ENCODE measurements at places on chromosomes 11 and 22. TPM values are rescaled to one million over a fixed set of nuclear protein-coding genes. Genes with fewer than 3 reads are reported as not detected.
A peak's percentile ranks its signal among the peaks of the same experiment; 100 is the strongest.

- H3K4me3 ChIP-seq: no peak overlapping the region
- no peaks in the 10 kb centered on the region for H3K36me3 ChIP-seq
- H3K4me1 ChIP-seq: no peaks in the 10 kb centered on the region
- no peaks in the 10 kb centered on the region for H3K27me3 ChIP-seq
Measured at GRCh38 chr22:34798605-34799004, 267.4 kb upstream of the ISX start.

- H3K36me3 ChIP-seq: no peaks in the 10 kb centered on the region
- no peak for DNase-seq
- H3K27ac ChIP-seq: no peak overlapping the region
Measured at GRCh38 chr22:48268293-48268692, 1505.8 kb downstream of the TBC1D22A start.

DNA sequence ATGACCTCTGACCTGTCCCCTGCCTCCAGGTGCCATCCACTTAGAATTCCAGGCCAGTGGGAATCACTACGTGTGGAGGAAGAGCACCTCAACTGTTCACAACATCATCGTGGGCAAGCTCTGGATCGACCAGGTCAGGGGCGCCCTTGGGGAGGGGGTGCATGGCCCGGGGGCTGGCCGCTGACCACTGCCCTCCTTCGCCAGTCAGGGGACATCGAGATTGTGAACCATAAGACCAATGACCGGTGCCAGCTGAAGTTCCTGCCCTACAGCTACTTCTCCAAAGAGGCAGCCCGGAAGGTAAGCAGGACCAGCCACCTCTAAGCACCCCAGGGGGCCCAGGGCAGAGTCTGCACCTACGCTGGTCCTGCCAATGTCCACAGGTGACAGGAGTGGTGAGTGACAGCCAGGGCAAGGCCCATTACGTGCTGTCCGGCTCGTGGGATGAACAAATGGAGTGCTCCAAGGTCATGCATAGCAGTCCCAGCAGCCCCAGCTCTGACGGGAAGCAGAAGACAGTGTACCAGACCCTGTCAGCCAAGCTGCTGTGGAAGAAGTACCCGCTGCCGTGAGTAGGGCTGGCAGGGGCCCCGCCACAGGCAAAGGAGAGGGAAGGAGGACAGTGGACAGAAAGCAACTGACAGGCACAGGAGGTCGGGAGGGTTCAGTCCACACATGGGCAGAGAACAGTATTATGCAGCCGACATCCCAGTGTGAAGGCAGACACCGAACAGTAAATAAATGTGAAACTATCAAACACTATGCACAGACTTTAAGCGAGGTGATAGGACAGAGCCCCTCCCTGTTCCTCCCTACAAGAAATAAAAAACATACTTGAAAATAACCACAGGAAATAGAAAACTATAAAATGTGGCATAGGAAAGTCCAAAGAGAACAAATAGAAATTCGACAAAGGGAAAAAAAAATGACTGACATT is 74.9 kb downstream of the MORC2 start:
- no peak for DNase-seq
- peak overlapping the region; percentile 57 for H3K27ac ChIP-seq
- no peaks in the 10 kb centered on the region for H3K27me3 ChIP-seq

The C22orf31 gene
- not detected for total RNA-seq

- H3K36me3 ChIP-seq: peaks cover 4% of the 10 kb centered on the region
- no peak overlapping the region for H3K4me3 ChIP-seq
- H3K27me3 ChIP-seq: peaks cover 59% of the 10 kb centered on the region
Measured at GRCh38 chr11:102111011-102111786, 952 bp downstream of the YAP1 start.

DNA sequence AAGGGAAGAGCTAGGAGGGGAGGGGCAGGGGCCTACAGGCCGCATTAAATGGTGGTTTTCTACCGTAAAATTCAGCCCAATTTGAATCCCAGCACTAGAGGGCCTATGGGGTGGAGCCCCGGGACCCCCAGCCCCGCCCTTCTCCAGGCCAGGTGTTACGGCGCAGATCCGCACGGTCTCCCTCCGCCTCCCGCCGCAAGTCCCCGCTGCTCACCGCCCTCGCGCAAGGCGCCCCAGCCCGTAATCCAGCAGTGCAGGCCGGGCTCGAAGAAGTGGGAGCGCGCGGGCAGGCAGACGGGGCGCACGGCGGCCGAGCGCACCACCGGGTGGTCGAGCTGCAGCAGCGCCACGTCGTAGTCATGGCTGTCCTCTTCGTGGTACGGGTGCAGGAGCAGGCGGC is 17.3 kb downstream of the KCTD17 start:
- no peak overlapping the region for H3K27ac ChIP-seq
- DNase-seq: no peak
- H3K4me3 ChIP-seq: no peak overlapping the region
- H3K27me3 ChIP-seq: peaks cover 21% of the 10 kb centered on the region
- H3K4me1 ChIP-seq: peaks cover 2% of the 10 kb centered on the region

- H3K4me3 ChIP-seq: no peak overlapping the region
- DNase-seq: no peak
- no peaks in the 10 kb centered on the region for H3K4me1 ChIP-seq
- H3K27ac ChIP-seq: no peak overlapping the region
Measured at GRCh38 chr11:71406681-71407080, 41.5 kb downstream of the DHCR7 start.

The MMP27 gene
- not detected for total RNA-seq

GRCh38 chr22:43300891-43301676 is 42.1 kb downstream of the SCUBE1 start:
- H3K4me1 ChIP-seq: no peaks in the 10 kb centered on the region
- H3K36me3 ChIP-seq: no peaks in the 10 kb centered on the region
- H3K27ac ChIP-seq: no peak overlapping the region
- H3K4me3 ChIP-seq: no peak overlapping the region

DNA sequence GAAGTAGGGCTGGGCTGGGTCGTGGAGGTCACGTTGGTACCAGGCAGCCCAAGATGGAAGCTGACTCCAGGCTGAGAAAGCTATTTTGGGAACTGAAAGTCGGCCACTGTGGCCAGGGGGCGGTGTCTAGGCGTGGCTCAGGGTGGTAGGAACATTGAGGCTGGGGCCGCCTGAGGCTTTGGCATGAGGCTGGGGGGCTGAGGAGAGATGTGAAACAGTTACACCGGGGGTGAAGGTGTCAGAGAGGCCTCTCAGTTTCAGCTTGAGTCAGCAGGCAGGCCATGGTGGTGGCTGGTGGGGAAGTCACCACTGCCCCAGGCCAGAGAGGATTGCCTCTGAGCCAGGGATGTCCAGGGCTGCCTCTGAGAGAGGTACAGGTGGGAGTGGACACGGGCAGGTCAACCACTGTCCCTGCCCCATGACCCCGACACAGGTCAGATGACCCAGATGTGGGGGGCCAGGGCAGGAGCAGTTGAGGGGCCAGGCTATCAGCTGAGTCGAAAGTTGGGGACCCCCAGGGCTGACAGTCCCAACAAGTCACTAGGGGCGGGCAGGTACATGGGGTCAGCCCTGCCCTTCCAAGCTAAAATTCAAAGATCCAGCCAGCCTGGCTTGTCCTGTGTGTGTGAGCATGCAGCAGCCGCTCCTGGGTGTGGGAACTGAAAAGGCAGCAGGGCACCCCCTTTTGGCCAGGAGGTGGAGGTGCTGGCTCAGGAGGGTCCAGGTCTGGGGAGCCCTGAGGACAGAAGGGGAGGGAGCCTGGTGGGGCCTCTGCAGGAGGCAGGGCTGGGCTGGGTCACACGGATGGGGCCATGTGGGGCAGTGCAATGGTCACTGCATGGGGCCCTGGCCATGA is 7.2 kb downstream of the KCNK7 start:
- peak overlapping the region; percentile 86 for H3K27ac ChIP-seq
- peak overlapping the region; percentile 26 for H3K4me3 ChIP-seq
- H3K4me1 ChIP-seq: peaks cover 40% of the 10 kb centered on the region
- no peaks in the 10 kb centered on the region for H3K27me3 ChIP-seq
- DNase-seq: peak; percentile 82
- H3K36me3 ChIP-seq: peaks cover 19% of the 10 kb centered on the region

- peaks cover 47% of the 10 kb centered on the region for H3K27me3 ChIP-seq
- peaks cover 9% of the 10 kb centered on the region for H3K4me1 ChIP-seq
- DNase-seq: no peak
Measured at GRCh38 chr11:130426223-130426836, 2.1 kb downstream of the ADAMTS8 start.

- no peaks in the 10 kb centered on the region for H3K36me3 ChIP-seq
- H3K4me1 ChIP-seq: no peaks in the 10 kb centered on the region
- H3K4me3 ChIP-seq: no peak overlapping the region
- peak; percentile 65 for DNase-seq
Measured at GRCh38 chr11:120235024-120235628, 4.8 kb upstream of the POU2F3 start.
